ENCODE measurements at places on chromosomes 6 and 20.
A peak's percentile ranks its signal among the peaks of the same experiment; 100 is the strongest.

DNA sequence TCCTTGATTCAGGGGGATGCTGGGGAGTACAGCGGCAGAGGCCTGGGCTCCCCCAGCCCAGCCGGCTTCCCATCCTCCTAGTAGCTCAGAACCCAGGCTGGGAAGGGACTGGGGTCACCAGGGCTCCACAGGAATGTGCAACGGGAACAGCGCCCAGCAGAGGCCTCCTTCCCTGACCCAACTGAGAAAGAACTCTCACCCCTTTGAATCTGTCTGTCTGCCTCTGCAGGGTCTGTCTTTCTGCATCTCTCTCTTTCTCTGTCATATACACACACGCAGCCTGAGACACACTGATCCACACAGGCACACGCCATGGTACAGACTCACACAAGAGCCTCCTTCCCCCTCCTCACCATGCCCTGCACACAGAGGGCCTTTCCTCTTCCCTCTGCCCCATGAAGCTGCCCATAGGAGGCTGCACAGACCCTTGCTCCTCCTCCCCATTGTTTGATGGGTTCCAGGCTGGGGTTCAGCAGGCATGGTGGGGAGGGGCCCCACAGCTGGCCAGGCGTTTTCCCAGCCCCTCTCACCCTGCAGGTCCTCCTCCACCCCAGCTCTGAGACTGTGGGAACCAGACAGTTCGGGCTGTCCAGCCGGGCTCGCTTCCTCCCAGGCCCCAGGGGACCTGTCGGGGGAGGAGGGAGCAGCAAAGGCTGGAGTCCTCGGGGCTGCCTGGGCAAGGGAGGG, 2.8 kb downstream of the FOXS1 start:
- no peak for DNase-seq

DNA sequence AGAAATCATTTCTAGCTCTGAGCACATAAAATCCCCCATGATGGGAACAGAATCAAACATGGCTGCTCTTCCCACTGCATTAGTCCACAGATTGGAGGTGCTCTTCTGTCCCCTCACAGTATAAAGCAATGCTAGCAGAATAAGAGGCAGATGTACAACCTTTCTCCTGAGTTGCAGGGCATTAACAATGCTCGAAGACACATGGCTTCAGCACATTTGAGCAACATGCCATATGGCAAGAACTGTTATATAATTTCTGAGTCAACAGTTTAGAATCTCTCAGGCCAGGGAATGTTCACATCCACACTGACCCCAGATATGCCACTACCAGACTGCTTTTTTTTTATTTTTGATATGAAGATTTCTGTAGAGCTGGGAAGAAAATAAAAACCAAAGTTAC, 119.6 kb downstream of the KIF13A start:
- DNase-seq: no peak

- no peak for DNase-seq
Measured at GRCh38 chr6:18053555-18054445, 66.4 kb upstream of the KIF13A start.

DNA sequence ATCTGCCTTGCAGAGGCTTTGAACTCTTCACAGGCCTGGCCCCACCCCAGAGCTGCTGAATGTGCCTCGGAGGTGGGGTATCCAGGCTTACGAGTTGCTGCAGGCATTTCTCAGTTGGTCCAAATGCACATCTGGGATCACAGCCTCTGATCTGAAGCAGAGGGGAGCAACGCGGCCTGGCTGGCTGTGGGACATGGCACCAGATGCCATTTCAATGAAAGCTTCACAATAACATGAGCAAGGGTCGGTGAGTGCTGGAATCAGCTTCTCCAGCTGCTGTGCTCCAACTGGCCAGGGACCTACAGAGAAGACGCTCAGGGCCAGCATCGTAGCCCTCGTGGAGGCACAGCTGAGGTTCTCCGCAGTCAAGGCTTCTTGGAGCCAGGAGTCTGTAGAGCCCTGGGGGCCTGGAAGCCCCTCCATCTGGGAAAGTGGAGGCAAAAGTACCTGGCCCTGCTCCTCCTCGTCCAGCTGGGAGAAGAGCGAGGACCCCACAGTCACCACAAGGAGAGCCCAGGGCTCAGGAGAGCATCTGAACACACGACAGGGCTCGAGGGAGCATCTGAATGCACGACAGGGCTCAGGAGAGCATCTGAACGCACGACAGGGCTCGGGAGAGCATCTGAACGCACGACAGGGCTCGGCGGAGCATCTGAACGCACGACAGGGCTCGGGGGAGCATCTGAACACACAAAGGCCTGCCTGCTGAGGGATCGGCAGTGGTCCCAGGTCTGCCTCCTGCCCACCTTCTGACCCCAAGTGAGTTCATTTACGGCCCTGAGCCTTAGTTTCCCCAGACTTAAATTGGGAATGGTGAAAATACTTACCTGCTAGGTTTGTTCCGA, 165.2 kb downstream of the DLL1 start:
- no peak for DNase-seq

DNA sequence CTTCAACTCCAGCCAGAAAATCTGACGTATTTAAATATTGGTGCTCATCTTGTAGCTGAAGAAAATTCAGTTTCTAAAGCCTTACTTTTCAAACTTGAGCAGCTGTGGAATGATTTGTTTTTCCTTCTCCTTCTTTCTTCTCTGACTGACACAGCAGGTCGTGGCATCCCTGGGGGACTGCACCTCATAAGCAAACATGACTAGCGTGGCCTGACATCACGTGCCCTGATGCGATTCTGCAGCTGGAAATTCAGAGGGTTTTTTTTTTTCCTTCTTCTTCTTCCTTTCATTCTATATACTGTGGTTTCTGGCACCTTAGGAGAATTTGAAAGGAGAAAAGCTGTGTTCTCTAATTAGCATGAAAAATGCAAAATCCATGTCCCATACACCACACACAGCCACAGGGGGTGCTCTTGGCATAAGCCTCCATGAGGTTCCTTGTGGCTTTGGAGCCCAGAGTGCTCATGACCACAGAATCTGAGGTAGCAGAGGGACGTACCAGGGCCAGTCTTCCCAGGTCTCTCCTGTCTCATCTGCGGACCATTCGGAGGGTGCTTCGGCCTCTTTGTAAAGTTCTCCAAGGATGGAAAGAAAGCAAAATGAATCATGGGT, 258.5 kb upstream of the CDH4 start:
- DNase-seq: no peak

- no peak for DNase-seq
Measured at GRCh38 chr6:142954844-142955243, 9.9 kb upstream of the HIVEP2 start.

DNA sequence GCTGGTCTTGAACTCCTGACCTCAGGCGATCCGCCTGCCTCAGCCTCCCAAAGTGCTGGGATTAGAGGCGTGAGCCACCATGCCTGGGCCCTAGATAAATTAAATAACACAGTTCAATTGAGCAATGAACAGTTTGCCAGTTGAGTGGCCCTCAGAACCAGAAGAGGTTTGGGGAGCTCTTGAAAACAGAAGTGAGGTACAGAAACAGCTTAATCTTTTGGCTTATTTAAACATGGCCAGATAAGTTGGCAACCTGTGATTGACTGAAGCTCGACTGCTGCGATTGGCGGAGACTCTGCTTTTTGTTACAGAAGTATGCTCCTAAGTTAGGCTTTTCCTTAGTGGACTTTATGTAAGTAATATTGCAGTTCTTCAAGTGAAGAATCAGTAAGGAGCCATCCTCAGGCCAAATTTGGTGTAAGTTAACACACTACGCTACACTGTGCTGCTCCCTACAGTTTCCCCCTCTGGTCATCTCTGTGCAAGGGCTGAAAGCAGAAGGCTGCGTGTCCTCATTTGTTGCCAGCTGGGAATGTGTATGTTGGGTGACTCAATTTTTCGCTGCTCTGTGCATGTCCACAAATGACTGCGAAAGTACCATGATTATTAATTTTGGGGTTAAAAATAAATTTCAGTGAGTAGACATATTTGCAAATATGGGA, 9.8 kb downstream of the XRN2 start:
- DNase-seq: no peak

DNA sequence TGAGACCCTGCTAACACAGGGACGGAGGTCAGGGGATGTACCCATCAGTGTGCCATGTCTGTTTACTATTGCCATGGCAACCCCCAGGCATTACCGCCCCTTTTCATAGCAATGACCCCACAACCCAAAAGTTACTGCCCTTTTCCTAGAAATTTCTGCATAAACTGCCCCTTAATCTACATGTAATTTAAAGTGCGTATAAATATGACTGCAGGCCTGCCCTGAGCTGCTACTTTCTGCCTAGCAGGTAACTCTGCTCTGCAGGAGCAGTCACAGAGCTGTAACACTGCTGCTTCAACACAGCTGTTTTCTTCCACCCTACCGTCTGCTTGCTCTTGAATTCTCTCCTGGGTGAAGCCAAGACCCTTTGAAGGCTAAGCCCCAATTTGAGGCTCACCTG, 57.1 kb upstream of the RPS6KA2 start:
- no peak for DNase-seq

DNA sequence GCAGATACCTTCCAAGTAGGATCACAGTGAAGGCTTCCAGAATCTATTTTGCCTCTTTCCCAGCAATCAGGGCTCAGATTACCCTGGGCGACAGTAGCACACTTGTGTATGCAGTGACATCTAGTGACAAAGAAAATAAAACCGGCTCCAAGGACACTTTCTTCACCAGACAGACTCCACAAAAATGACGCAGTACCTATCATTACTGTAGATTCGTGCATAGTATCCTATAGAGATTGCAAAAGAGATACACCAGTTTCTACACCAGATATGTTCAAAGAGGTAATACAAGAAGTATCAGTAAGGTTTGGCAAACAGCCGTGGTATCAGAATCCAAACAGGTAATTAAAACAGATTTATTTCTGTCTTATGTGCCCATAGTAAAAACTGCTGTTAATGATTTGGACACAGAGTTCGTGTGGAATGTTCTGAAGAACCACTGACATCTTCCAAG, 600.4 kb upstream of the JAG1 start:
- no peak for DNase-seq

DNA sequence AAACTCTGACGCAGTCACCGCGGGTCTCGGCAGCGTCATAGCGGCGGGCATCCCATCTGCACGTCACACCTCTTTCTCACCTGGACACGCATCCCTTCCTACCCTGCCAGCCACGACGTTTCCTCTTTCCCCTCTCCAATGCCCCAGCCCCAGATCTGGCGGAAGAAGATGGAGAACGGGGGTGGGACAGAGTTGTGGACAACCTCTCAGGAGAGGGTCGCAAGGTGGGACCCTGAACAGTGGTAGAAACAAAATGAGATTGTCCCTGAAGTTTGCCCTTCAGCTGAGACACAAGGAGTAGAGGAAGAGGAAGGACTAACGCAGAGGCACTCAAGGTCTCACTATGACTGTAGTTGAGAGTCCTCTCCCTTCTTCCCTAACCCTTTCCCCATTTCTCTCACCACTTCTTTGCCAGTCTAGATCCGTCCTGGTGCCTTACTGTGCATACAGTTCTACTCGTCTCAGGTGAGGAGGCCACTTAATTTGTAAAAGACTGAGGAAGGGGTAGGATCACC, 562 bp downstream of the TRIM39 start:
- DNase-seq: no peak

DNA sequence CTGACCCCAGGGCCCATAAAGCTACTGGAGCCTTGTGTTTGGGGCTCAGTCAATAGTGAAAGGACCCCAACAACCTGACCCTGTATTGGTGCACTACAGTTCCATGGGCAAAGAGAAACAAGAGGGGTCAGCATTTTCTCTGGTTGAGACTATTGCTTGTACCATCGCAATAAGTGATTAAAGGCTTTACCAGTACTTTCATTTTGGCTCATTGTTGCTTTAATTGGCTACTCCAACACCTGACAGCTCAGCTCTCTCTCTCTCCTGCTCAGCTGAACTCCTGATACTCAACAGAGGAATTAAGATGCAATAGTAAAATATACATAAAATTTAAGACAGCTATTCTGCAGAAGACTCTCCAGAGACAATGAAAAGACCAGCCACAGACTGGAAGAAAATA, 17.8 kb downstream of the CD93 start:
- no peak for DNase-seq

GRCh38 chr6:13030396-13030795, 297.9 kb downstream of the TBC1D7 start:
- no peak for DNase-seq

GRCh38 chr20:57996936-57997890, 231.2 kb downstream of the ANKRD60 start:
- DNase-seq: no peak

DNA sequence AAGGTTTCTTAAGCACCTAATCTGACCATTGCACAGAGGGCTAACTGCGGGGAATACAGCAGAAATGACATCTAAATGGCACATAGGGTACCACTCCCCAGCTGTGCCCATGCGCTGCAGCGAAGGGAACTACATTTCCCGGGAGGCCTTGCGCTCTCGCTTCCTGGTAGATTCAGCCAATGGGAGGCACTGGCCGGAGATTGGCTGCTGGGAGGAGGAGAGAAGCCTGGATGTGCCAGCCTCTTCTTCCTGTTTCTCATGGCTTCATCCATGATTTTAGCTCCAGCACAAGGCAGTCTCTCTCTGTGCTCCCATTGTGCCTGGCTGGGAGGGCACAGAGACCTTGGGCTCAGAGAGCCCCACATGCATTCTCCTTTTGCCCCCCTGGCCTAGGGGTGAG, 101.7 kb upstream of the FOXA2 start:
- DNase-seq: peak; percentile 16

DNA sequence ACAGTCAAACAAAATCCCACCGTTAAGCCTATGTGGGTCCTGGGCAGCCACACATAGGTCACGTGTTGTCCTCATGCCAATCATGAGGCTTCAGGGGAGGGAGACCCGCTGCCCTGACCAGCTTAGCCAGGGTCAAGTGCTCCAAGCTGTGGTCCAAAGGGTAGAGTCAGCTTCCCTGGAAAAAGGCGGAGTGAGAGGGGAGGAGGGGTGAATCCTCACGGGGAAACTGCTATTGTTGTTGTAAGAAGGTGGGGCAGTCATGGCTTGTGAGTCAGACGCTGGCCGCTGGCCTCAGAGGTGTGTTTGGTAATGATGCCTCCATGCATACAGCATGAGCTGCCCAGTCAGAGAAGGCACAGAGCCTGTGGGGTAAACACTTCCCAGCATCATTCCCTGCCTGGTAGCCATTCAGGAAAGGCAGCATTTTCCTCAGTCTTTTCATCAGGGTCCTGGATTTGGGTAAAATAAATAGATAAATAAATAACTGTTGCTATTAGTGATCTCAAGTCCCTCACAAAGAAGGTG, 8.7 kb downstream of the CST3 start:
- DNase-seq: no peak

DNA sequence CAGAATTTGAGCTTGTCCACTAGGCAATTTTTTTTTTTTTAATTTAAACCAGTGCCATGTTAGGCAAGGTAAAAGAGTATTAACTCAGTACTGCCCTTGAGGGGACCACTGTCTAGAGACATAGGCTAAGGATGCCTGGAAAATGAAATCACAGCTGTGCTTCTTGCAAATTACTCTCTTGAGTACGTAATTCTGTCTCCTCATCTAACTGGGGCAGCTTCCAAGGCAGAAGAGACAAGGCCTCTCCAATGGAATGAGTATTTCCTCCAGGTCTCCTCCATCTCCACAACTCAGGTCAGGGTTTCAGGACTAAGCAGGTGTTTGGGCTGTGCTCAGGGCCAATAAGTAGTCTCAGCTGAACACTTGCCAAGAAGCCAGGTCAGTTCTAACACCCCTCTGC, 33.8 kb upstream of the MRPS10 start:
- no peak for DNase-seq

GRCh38 chr20:38663660-38664059, 60.6 kb upstream of the SLC32A1 start:
- no peak for DNase-seq
